ENCODE measurements at places on chromosomes 3 and 15.

GRCh38 chr15:52673734-52674133 is 5.5 kb downstream of the ATOSA start:
- no peak for DNase-seq

- DNase-seq, result no peak
These were observed 412.1 kb downstream of the TBL1XR1 start for GRCh38 chr3:176785171-176785570.

GRCh38 chr3:147380387-147380951 is 25.9 kb downstream of the ZIC4 start:
- no peak for DNase-seq

DNA sequence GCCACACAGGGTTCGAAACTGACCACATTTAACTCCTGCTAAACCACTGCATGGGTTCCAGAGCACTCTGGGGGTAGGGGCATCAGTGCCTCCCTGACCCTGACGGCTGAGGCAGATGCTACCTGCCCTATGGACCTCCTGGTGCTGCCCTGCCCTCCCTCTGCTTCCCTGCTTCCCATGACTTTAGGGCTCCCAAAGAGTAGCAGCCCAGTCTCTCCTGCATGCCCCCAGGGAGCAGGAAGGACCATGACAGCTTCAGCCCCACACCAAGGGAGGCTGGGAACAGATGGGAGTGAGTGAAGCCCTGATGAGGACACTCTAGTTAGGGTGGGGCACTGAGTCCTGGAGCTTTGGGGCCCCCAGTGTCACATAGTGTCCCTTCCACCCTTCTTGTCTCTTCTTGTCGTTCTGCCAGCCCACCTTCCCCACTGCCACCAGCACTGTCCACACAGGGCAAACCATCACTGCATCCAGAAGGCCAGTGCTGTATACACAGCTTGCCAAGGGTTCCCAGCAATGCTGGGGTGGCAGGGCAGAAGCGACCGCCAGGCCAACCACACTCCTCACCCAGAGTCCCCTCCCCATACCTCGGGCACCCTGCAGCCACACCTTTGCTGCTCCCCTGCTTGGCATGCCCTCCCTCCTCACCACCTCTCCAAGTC is 31.0 kb downstream of the SRPRB start:
- DNase-seq, result no peak

GRCh38 chr3:120331076-120331475 is 18.1 kb downstream of the LRRC58 start:
- DNase-seq, result no peak

DNA sequence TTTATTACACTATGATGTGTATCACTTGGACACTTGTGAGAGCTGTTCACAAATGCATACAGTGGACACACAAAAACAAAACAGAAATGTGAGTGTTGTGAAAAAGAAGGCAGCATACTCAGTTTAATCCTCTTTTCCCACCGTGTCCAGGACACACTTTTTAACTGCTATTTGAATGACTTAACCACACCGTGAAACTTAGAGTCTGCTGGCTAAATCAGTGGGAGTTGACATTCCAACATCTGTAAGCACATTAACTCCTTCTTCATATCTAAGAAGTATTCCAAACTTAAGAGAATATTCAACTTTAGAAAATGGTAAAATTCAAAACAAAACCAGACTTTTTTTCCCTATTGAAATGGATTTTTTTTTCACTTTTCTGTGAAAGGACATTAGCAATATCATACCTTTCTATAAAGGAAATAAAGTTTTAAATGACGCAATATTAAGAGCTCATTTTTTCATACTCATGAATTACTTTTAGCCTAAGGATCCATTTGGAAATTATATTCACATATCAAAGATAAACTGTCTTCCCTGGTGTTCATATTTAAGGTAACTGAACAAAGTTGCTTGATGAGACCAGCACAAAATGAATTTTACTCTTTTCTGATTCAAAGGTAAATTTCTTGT is 316.6 kb downstream of the RBMS3 start:
- no peak for DNase-seq

GRCh38 chr15:89104172-89104564 is 15.9 kb downstream of the ABHD2 start:
- no peak for DNase-seq

- DNase-seq, result no peak
These were observed 100.0 kb downstream of the THSD4 start for GRCh38 chr15:71215126-71215894.

- DNase-seq, result no peak
These were observed 67.6 kb upstream of the PLCL2 start for GRCh38 chr3:16817197-16817596.

- DNase-seq, result peak; percentile 91
These were observed 85.7 kb downstream of the ST6GAL1 start for GRCh38 chr3:187015903-187016638.

DNA sequence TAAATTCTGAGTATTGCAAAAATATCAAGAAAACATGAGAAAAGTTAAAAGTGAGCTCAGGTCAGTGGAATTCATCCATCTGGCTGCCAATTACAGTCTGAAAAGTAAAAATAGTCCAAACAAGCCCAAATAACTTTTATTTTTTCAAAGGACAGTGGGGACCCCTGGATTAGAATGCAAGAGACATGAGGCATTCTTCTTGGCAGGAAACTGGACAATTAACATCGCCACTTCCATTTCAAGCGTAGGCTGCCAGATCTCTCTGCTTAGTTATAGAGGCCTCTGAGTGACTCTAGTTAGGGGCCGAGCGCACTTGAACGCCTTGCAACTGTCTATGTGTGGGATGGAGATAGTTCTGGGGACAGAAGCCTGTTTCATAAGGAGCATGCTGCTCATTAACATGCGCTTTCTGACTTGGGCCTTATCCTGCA is 189.1 kb downstream of the GHSR start:
- DNase-seq, result no peak

DNA sequence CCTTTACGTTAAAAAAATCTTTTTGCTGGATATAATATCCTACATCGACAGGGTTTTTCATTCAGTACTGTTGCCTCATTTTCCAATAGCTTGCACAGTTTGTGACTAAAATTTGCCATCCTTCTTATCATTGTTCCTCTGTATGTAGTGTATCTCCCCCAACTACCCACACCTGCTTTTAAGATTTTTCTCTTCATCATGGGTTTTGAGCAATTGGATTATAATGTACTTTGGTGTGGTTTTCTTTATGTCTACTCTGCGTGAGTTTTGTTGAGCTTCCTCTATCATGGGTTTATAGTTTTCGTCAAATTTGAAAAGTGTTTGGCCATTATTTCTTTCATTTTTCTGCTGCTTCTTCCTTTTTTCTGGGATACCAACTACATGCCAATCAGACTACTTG is 39.6 kb upstream of the MEF2A start:
- no peak for DNase-seq

- DNase-seq, result no peak
These were observed 2.8 kb downstream of the BTLA start for GRCh38 chr3:112496366-112497067.

DNA sequence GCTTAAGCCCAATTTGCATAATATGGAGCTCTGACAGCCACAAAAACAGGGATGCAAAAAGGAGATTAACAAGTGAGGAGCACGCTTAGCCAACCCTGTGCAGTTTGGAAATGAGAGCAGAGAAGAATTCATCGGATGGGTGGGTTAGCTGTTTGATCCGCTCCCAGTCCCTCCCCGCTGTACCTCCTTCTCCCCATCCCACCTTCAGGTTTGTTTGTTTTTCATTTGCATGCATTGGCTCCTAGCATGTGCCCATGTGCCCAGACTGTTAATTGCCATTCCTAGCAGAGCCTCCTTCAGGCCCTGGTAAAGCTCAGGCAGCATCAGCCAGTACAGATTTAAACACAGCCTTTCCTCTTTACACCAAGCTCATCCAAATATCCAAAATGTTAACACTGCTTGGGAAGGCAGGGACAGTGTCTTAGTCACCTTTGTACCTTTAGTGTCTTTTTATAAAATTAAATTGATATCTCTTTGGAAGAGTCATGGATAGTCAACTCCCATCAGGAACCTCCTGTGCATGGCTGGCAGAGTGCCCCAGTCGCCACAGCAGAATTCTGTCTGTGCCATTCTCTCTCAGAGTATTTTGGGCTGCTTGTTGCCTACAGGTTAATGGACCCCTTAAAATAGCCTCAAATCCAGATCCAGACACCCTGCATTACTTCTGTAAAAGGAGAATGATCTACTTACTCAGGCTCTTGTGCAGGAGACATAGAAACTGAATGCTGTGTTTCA is 244.2 kb downstream of the LSAMP start:
- DNase-seq, result no peak

DNA sequence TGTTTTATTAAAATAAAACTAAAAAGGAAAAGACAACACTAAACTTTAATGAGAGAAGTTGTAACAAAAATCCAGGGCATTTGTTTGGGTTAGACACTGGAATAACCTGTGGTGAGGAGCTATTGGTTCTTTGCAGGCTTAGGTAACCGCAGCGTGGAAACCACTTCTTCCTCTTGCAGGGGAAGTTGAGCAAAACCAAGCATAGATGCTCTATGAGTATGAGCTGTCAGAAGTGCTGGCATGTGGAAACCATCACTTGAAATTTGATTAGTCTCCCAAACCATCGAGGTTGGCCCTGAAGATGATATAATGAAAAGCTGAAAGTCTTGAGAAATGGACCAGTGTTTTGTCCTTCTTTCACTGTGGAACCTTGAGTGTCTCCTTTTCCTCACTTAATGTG is 127.1 kb upstream of the RBMS3 start:
- DNase-seq, result no peak

DNA sequence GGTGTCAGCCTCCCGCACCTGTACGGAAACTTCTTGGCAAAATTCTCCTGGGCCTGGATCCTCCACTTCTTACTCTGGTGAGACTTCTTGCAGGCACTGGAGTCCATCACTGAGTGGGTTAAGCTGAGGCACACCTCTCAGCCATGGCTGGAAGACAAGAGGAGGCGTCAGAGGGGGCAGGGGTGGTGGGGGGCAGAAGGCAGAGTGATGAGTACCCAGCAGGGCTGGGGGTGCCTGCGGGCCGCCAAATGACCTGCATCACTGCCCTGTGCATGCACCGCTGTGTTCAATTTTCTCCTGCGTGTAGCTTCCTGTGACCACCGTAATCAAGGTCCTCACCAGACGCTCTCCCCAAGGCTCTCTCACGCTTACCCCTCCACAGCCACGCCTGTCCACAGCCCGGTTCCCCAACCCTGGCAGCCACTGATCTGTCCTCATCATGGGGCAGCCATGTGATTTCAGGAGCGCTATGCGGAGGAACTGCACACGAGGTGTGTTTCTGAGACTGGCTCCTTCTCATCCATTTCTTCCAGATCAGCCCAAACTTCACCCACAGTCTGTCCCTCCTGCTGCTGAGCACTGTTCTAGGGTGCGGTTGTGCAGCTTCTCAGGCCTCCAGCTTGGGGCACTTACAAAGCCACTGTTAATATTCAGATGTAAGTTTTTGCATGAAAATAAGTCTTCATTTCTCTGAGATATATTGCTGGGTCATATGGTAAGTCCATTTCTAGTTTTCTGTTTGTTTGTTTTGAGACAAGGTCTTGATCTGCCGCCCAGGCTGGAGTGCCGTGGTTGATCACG is 5.2 kb downstream of the C3orf22 start:
- DNase-seq, result no peak

GRCh38 chr3:187810021-187810446 is 64.8 kb upstream of the BCL6 start:
- DNase-seq, result no peak

DNA sequence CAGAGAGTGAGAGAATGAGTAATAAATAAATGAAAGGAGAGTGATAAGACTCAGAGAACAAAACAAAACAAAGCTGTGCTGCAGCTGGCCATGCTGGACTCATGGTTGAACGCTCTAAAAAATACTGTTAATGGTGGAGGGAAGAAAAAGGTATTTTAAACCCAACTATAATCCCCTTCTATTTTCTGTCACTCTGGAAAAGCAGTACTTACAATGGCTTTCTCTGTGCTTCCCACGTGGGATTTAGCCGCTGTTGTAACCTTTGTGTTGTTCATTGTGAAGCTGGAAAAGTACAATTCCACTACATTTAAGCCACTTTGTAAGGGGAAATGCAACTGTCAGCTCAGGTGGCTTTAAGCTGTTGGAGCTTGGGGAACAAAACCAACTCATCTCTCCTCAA is 917.7 kb downstream of the IGSF11 start:
- no peak for DNase-seq

GRCh38 chr3:11389386-11390268 is 117.4 kb downstream of the ATG7 start:
- no peak for DNase-seq

DNA sequence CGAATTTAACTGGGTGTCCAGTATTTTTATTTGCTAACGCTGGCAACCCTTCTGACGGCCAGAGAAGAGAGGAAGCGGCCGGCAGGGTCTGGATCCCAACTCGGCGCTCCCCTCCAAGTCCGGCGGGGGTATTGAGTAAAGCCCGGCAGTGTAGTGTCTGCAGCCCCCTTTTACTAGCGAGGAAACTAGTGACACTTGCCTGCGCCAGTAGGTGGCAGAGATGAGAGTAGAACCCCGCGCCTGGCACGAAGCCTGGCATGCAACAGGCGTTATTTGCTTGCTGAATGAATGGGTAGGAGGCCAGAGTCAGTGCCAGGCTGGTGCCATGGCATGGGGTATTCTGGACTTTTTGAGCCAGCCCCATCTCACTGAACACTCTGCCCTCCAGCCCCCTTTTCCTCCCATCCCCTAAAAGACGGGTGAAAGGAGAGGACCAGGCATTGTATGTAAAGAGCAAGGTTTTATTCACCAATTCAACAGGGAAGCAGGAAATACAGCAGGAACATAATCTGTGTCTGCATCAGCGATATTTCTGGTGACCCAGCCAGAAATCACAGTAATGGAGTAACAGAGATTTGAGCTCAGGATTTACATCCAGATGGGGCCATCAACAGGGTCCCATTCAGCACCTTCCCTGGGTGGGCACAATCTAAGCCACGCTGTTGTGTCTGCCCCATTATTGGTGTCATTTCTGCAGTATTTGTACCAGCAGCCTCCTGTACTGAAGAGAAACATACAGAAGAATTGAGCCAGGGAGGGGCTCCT is 788 bp upstream of the WDR73 start:
- DNase-seq, result peak; percentile 93

DNA sequence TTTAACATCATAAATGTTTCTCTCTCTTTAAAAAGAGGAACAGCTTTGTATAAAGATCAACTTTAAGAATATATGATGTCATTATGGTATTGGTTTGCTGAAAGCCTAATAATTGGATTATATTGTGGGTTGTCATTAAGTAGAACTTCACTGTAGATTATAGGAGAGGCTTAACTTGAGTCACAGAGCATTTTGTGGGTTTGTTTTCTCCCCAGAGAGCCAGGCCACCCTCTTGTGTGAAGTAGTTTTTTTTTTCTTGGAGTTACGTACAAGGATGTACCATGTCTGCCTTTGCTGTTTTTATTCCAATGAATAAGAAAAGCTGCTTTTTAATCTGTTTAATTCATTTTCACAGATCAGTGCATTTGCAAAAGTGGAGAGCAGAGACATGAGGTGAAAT is 354.8 kb upstream of the TBL1XR1 start:
- DNase-seq, result no peak

Measured in NAMALWA (cell line).